H9 (cell line): ENCODE measurements at places on chromosomes 3 and 15. TPM values are rescaled to one million over a fixed set of nuclear protein-coding genes. Genes with fewer than 3 reads are reported as not detected.

The CLDN1 gene
- total RNA-seq = 1.0 and 2.1 TPM in 2 replicates

GRCh38 chr3:4949659-4950058, 29.6 kb upstream of the BHLHE40 start:
- no peak for DNase-seq
- no peak overlapping the region for H3K27ac ChIP-seq
- H3K36me3 ChIP-seq = no peaks in the 10 kb centered on the region
- H3K4me1 ChIP-seq = no peaks in the 10 kb centered on the region

- H3K4me1 ChIP-seq = peaks cover 8% of the 10 kb centered on the region; the same call in 1 of the 2 replicates
- H3K36me3 ChIP-seq = no peaks in the 10 kb centered on the region
- no peak for DNase-seq
- no peaks in the 10 kb centered on the region for H3K27me3 ChIP-seq
- H3K27ac ChIP-seq = no peak overlapping the region
These were observed 146.9 kb downstream of the ERC2 start for GRCh38 chr3:56321383-56321782.

The LMAN1L gene
- not detected in 2 replicates for total RNA-seq

- H3K4me1 ChIP-seq = no peaks in the 10 kb centered on the region
- DNase-seq = no peak
- H3K27ac ChIP-seq = no peak overlapping the region
- peaks cover 3% of the 10 kb centered on the region; the same call in 1 of the 2 replicates for H3K36me3 ChIP-seq
- no peak overlapping the region for H3K4me3 ChIP-seq
These were observed 71.9 kb downstream of the ALDH1A2 start for GRCh38 chr15:57993409-57994145.

GRCh38 chr15:92665100-92665555, 9.6 kb upstream of the FAM174B start:
- no peak overlapping the region for H3K4me3 ChIP-seq
- no peak for DNase-seq
- H3K36me3 ChIP-seq = peaks cover 3% of the 10 kb centered on the region; the same call in 1 of the 2 replicates
- H3K4me1 ChIP-seq = peaks cover 10% of the 10 kb centered on the region; the same call in 1 of the 2 replicates
- H3K27me3 ChIP-seq = no peaks in the 10 kb centered on the region; the same call in 1 of the 2 replicates

DNA sequence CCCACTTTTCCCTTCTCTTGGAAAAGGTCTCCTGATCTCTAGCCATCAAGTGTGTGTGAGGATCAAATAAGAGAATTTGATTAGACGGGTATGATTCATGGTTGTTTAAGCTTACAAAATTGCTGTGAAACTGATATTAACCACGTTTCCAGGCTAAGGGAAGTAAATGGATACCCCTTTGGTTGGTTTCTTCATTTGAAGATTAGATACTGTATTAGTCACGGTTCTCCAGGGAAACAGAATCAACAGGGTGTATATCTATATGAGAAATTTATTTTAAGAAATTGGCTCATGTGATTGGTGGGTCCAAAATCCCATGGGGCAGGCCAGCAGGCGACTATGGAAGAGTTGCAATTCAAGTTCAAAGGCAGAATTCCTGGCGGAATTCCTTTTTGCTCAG, 112.7 kb upstream of the SELENOK start:
- H3K4me1 ChIP-seq = no peaks in the 10 kb centered on the region
- no peak for DNase-seq
- no peaks in the 10 kb centered on the region for H3K36me3 ChIP-seq
- no peak overlapping the region for H3K27ac ChIP-seq
